ENCODE measurements at places on chromosomes 1 and 21.

- DNase-seq, result no peak
- H3K27me3 ChIP-seq, result no peaks in the 10 kb centered on the region
- peaks cover 13% of the 10 kb centered on the region for H3K36me3 ChIP-seq
- no peak overlapping the region for H3K4me3 ChIP-seq
Observed at GRCh38 chr1:9352377-9353134, 59.9 kb downstream of the SPSB1 start.

- H3K27ac ChIP-seq, result no peak overlapping the region
- no peak overlapping the region for H3K4me3 ChIP-seq
- DNase-seq, result no peak
- H3K36me3 ChIP-seq, result no peaks in the 10 kb centered on the region
Observed at GRCh38 chr1:87706779-87707228, 378.1 kb downstream of the LMO4 start.

DNA sequence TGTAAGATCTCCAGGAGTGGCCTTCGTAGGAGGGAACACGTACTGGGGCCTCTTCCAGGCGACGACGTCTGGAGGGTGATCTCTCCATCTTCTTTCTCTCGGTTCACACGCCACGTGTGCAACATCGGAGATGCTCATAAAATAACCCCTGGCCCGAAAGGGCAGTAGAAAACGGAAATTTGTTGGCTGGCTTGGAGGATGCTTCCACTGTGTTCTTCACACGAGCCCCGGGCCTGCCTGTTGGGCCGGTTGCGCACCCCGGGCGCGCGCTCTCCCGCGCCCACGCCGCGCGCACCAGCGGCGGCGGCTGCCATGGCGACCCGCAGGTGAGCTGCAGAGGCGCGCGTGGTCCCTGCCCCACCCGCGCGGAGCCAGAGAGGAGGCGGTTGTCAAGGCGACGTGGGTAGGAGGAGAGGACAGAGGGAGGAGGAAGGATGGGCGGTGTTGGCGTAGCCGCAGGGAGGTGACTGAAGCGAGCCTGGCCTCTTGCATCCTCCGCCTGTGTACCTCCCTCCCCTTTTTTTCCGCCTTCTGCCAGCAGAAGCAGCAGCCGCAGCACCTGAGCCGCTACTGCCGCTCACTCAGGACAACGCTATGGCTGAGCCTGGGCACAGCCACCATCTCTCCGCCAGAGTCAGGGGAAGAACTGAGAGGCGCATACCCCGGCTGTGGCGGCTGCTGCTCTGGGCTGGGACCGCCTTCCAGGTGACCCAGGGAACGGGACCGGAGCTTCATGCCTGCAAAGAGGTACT is at the start of gene ELAPOR1:
Gene ELAPOR1, plus strand, starts transcription at position 526 of the 752 bp plus-strand sequence. Its CDS starts 69 bp downstream, at position 595.
- H3K4me1 ChIP-seq, result peaks cover 31% of the 10 kb centered on the region
- no peaks in the 10 kb centered on the region for H3K36me3 ChIP-seq
- peak within 1 kb of the TSS; percentile 85 for H3K4me3 ChIP-seq
- DNase-seq, result peak; percentile 80
- H3K27me3 ChIP-seq, result peaks cover 32% of the 10 kb centered on the region
- peak within 1 kb of the TSS; percentile 58 for H3K27ac ChIP-seq

DNA sequence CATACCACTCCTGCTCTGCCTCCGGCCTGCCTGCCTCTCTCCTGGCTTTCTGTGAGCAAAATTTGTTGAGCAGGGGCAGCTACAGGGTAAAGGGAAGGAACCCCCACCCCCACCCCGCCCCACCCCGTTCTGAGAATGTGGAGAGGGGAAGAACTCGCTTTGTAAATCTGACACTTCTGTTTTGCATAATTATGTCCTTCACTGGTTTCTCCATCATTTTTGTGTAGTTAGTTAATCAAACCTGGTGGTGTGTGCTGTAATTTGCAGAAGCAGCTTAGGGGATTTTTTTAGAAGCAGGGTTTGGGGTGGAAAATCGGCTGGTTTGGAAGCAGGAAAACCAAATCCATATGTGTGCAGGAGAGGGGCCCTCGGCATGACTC is 58.1 kb upstream of the TMEM51 start:
- peaks cover 9% of the 10 kb centered on the region for H3K27me3 ChIP-seq
- H3K4me1 ChIP-seq, result no peaks in the 10 kb centered on the region
- no peaks in the 10 kb centered on the region for H3K36me3 ChIP-seq
- no peak for DNase-seq

GRCh38 chr1:239633432-239633831 is 247.1 kb downstream of the CHRM3 start:
- no peak overlapping the region for H3K4me3 ChIP-seq
- DNase-seq, result no peak
- no peaks in the 10 kb centered on the region for H3K36me3 ChIP-seq
- H3K27me3 ChIP-seq, result no peaks in the 10 kb centered on the region
- H3K27ac ChIP-seq, result no peak overlapping the region

- no peaks in the 10 kb centered on the region for H3K4me1 ChIP-seq
- H3K4me3 ChIP-seq, result no peak overlapping the region
- no peak overlapping the region for H3K27ac ChIP-seq
- H3K27me3 ChIP-seq, result peaks cover 1% of the 10 kb centered on the region
Observed at GRCh38 chr1:16088996-16089395, 15.5 kb upstream of the FAM131C start.

GRCh38 chr1:183726825-183727224 is 73.7 kb upstream of the APOBEC4 start:
- H3K36me3 ChIP-seq, result no peaks in the 10 kb centered on the region
- no peak for DNase-seq
- peaks cover 3% of the 10 kb centered on the region for H3K27me3 ChIP-seq
- peaks cover 4% of the 10 kb centered on the region for H3K4me1 ChIP-seq
- H3K27ac ChIP-seq, result no peak overlapping the region
